ENCODE measurements at places on chromosomes 5 and 9. TPM values are rescaled to one million over a fixed set of nuclear protein-coding genes. Genes with fewer than 3 reads are reported as not detected.

The PCDHGB4 gene
- total RNA-seq = 6.1 TPM

The SPATA31A3 gene
- total RNA-seq = not detected

The NTRK2 gene
- 1.2 TPM for total RNA-seq

The PIP5KL1 gene
- not detected for total RNA-seq

The NUTM2G gene
- total RNA-seq = not detected

The TRAF2 gene
- total RNA-seq = 16.9 TPM

The SLC27A6 gene
- 17.1 TPM for total RNA-seq

The PRR7 gene
- 6.1 TPM for total RNA-seq

The LIX1 gene
- not detected for total RNA-seq

The PCDHGA7 gene
- total RNA-seq = 1.8 TPM

The IFNA13 gene
- total RNA-seq = not detected

The DCANP1 gene
- not detected for total RNA-seq

The LCN6 gene
- total RNA-seq = not detected

Measured in adrenal gland (tissue), 19 donors.